GM03348 (cell line): ENCODE measurements at places on chromosomes 7 and 10.
A peak's percentile ranks its signal among the peaks of the same experiment; 100 is the strongest.

GRCh38 chr10:33212061-33212748 is 122.3 kb downstream of the NRP1 start:
- no peak for DNase-seq

- peak; percentile 40 for DNase-seq
Observed at GRCh38 chr10:48439581-48440041, 133.1 kb downstream of the MAPK8 start.

DNA sequence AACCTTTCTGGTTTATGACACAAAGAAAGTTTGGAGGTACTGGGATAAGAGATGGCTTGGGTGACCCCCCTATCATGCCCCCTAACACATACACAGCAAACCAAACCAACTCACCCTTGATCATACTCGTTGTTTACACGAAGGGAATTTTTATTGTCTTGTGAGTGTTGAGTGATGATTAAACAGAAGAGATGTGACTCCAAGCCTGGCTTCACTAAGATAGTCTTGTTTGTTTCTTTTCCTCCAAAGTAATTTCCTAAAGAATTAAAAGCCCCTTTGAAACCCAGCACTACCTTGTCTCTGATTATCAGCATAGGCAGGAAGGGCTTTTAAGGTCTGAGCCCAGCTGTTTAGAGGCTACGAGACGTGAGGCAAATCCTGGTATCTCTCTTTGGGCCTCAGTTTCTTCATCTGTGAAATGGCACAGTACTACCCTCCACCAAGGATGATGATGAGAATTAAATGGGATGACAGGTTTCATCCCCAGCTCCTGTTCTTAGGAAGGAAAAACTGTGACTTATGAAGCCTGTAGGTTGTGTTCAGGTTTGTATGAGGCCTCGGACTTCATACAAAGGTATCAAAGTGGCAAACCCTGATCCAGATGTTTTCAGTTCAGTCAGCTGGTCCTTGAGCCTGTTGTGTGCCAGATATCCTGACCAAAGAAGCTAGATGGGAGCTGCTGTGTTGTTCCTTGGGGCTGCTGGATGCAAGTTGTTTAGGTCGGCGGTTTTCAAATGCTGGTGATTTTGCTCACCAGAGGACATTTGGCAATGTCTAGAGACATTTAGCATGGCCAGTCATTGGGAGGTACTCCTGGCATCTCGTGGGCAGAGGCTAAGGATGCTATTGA is 51.8 kb downstream of the TCF7L2 start:
- DNase-seq = no peak

DNA sequence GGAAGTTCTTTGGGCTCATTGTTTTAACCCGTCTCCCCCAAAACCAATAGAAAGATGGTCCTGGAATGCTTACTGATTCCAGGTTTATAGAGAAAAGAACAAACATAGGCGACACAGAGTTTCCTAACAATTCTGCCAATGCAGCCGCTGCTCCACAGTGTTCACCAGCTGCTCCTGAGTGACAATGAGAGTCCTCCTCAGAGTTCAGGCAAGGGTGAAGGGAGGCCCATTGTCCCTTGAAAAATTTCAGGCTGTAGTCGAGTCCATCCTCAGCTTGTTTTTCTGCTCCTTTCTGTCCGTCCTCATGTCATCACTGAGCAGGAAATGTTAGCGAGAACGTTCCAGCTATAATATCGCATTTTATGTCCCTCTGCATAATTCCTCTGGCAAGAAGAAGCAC is 537.6 kb downstream of the TCERG1L start:
- DNase-seq = no peak

- no peak for DNase-seq
Observed at GRCh38 chr7:108239501-108240225, 109.5 kb upstream of the LAMB4 start.

GRCh38 chr10:62087329-62087728 is 181.3 kb downstream of the RTKN2 start:
- DNase-seq = no peak

- no peak for DNase-seq
Observed at GRCh38 chr7:44382459-44383265, 57.3 kb upstream of the CAMK2B start.

DNA sequence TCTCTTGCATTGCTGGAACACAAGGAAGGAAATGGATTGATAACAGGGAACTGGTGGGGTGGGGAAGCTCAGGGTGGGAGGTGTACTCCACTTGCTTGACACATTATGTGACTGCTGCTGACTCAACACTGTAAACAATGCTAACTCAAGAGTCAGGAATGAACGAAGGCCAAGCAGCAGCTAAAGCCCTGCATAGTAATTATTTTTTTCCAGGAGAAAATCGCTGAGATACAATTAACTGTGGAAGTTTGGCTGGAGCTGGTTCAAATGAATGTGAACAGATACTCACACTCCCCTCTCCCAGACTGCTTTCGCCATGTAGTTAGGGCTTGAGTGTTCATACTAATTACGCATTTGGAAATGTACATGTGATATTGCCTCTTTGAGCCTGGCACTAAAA is 170.9 kb upstream of the AOAH start:
- no peak for DNase-seq
